Activated T-helper 2 cell treated with anti-CD3 and anti-CD28 coated beads, Interferon-gamma antibody, Interleukin-2, Interleukin-4, amounts not matched to agents 10 μg/mL and 5 μg/mL and 100 μg/mL, durations not matched to agents 14 hours and 24 hours and 36 hours (primary cell): ENCODE measurements at places on chromosomes 1 and 21. TPM values are rescaled to one million over a fixed set of nuclear protein-coding genes. Genes with fewer than 3 reads are reported as not detected.

GRCh38 chr1:60274422-60275290, 201.1 kb upstream of the C1orf87 start:
- H3K4me3 ChIP-seq, result no peak overlapping the region
- no peaks in the 10 kb centered on the region for H3K36me3 ChIP-seq
- no peak for DNase-seq
- no peak overlapping the region for H3K27ac ChIP-seq

DNA sequence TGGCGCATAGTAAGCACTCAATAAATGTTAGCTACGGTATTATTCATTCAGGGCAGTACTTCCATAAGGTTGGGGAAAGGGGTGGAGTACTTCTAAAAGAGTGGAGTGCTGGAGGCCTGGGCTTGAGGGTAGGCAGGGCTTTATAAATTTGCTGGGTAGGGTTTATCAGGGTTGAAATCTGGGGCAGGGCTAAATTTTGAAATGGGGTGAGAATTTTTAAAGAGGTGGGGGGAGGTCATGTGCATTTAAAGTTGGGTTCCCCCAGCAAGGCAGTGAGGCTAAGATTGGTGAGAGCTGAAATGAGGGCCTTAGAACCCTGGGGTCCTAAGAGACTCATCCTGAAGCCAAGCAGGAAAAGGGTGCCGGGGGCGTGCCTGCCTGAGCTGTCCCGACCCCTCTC, 10.0 kb downstream of the CATSPER4 start:
- no peaks in the 10 kb centered on the region for H3K27me3 ChIP-seq
- H3K4me1 ChIP-seq, result peaks cover 31% of the 10 kb centered on the region

GRCh38 chr1:209156991-209157390, 426.5 kb upstream of the CAMK1G start:
- H3K4me1 ChIP-seq, result no peaks in the 10 kb centered on the region
- no peak overlapping the region for H3K4me3 ChIP-seq
- H3K36me3 ChIP-seq, result no peaks in the 10 kb centered on the region

The PNRC2 gene
- 111 and 137 TPM in 2 replicates for total RNA-seq

The DNAI4 gene
- total RNA-seq, result 0.90 and 1.7 TPM in 2 replicates

The NCAM2 gene
- total RNA-seq, result 0.23 TPM in 1 of 2 replicates, not detected in the other

The MTARC2 gene
- not detected in 2 replicates for total RNA-seq

GRCh38 chr1:215720126-215720525, 153.0 kb downstream of the KCTD3 start:
- no peaks in the 10 kb centered on the region for H3K4me1 ChIP-seq
- H3K27ac ChIP-seq, result no peak overlapping the region
- no peaks in the 10 kb centered on the region for H3K36me3 ChIP-seq
- no peaks in the 10 kb centered on the region for H3K27me3 ChIP-seq
- H3K4me3 ChIP-seq, result no peak overlapping the region

The FCGR3A gene
- total RNA-seq, result not detected in 2 replicates

GRCh38 chr1:97396463-97396862, 524.4 kb downstream of the DPYD start:
- no peaks in the 10 kb centered on the region for H3K27me3 ChIP-seq
- H3K36me3 ChIP-seq, result no peaks in the 10 kb centered on the region
- DNase-seq, result no peak
- H3K4me3 ChIP-seq, result no peak overlapping the region
- no peaks in the 10 kb centered on the region for H3K4me1 ChIP-seq
- no peak overlapping the region for H3K27ac ChIP-seq

DNA sequence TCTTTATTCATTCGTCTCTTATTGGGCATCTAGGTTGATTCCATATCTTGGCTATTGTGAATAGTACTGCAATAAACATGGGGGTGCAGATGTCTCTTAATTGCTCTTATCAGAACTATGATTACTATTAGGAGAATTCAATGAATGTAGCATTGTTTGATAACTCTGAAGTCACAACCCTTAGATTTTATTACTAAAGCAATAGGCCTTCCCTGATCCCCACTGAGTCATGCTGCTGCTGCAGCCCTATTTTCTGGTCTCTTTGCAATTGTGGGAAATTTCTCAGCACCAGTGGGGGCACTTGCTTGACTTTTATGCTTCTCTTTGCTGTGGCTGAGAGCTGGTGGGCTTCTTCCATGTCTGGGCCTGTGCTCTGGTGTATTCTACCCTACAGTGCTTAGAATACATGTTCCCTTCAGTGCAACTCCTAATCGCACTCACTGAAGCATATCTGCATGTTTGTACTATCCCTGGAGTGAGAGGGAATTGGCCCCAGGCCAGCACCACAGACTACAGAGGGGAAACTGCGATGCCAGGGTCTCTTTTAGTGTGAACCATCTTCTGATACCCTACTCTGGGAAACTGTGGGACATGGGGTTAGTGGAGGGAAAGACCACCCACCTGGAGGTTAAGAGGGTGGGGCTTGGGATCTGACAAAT, 52.2 kb upstream of the ROR1 start:
- H3K27ac ChIP-seq, result no peak overlapping the region
- no peak overlapping the region for H3K4me3 ChIP-seq
- H3K36me3 ChIP-seq, result no peaks in the 10 kb centered on the region
- no peak for DNase-seq
- H3K27me3 ChIP-seq, result peaks cover 8% of the 10 kb centered on the region

GRCh38 chr1:165707984-165708706, 9.8 kb upstream of the ALDH9A1 start:
- no peak overlapping the region for H3K27ac ChIP-seq
- no peak overlapping the region for H3K4me3 ChIP-seq
- peaks cover 22% of the 10 kb centered on the region for H3K27me3 ChIP-seq

- H3K36me3 ChIP-seq, result no peaks in the 10 kb centered on the region
- H3K4me1 ChIP-seq, result peaks cover 3% of the 10 kb centered on the region
- no peak overlapping the region for H3K4me3 ChIP-seq
- H3K27me3 ChIP-seq, result no peaks in the 10 kb centered on the region
- H3K27ac ChIP-seq, result no peak overlapping the region
Observed at GRCh38 chr1:94345148-94345721, 73.0 kb upstream of the ABCD3 start.

The PCBP3 gene
- 6.9 and 8.2 TPM in 2 replicates for total RNA-seq

DNA sequence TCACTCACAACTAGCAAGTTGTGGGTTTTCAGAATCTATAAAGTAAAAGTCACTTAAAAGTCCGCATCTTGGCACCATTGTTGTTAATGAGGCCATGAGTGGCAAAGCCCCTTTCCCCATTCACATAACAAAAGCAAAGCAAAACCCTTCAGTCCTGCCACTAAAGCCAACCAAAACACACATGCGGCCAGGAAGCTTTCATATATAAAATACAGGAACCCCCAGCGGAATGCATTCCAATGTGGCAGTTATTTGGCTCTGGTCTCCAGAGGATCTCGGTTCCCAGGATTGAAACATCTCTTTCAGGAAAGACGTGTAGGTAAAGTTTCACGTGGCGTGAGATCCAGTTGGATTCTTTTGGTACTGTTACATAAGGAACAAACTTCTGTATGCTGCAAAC, 2.5 kb upstream of the LBR start:
- no peak overlapping the region for H3K27ac ChIP-seq
- H3K4me1 ChIP-seq, result peaks cover 21% of the 10 kb centered on the region
- H3K27me3 ChIP-seq, result no peaks in the 10 kb centered on the region
- peak overlapping the region; percentile 45 for H3K4me3 ChIP-seq
- H3K36me3 ChIP-seq, result peaks cover 7% of the 10 kb centered on the region
- DNase-seq, result no peak

DNA sequence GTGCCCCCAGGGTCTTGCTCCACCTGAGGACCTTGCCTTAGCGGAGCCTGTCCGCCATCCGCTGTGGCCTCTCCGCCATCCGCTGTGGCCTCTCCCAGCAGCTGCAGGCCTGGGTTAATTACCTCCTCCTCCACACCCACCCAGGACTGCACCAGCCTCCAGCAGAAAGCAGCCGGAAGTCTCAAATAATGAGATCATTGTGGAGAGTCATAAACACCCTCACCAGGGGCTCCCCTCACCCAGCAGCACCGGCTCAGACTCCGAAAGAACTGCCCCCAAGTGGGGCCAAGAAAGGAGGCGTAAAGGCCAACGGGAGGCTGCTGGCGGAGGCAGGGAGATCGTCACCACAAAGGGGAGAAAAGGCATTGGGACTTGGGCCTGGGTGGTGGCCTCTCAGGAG, 10.7 kb upstream of the GPR153 start:
- H3K4me1 ChIP-seq, result no peaks in the 10 kb centered on the region
- H3K36me3 ChIP-seq, result no peaks in the 10 kb centered on the region
- H3K27me3 ChIP-seq, result no peaks in the 10 kb centered on the region
- H3K4me3 ChIP-seq, result no peak overlapping the region
- no peak overlapping the region for H3K27ac ChIP-seq
- no peak for DNase-seq

The HJV gene
- not detected in 2 replicates for total RNA-seq

The CENPF gene
- total RNA-seq, result 77.1 and 85.9 TPM in 2 replicates

The SERTAD4 gene
- not detected in 2 replicates for total RNA-seq

GRCh38 chr1:185767508-185768120, 33.4 kb downstream of the HMCN1 start:
- no peaks in the 10 kb centered on the region for H3K4me1 ChIP-seq
- H3K36me3 ChIP-seq, result no peaks in the 10 kb centered on the region
- no peak overlapping the region for H3K27ac ChIP-seq
- DNase-seq, result no peak

DNA sequence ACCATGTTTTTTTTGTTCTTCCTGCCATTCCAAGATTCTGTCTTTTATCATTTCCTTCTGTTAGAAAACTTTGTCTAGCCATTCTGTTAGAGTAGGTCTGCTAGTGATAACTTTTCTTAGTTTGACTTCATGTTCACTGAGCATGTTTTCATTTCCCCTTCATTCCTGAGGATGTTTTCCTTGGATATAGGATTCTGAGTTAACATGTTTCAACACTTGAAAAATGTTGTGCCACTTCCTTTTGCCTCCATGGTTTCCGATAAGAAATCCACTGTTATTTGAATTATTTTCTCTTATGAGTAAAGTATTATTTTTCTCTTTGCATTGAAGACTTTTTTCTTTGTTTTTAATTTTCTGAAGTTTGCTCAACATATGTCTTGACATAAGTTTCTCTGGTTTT, 66.7 kb downstream of the ATP1A1 start:
- peaks cover 43% of the 10 kb centered on the region for H3K27me3 ChIP-seq
- DNase-seq, result no peak
- no peak overlapping the region for H3K27ac ChIP-seq

- no peak overlapping the region for H3K4me3 ChIP-seq
- no peaks in the 10 kb centered on the region for H3K36me3 ChIP-seq
- H3K27me3 ChIP-seq, result peaks cover 7% of the 10 kb centered on the region
- H3K27ac ChIP-seq, result no peak overlapping the region
- H3K4me1 ChIP-seq, result no peaks in the 10 kb centered on the region
- DNase-seq, result no peak
Observed at GRCh38 chr1:59188413-59189213, 108.3 kb upstream of the FGGY start.

The LAMB3 gene
- total RNA-seq, result 11.3 and 11.5 TPM in 2 replicates

GRCh38 chr21:45578176-45578801, 36.0 kb upstream of the SLC19A1 start:
- H3K27ac ChIP-seq, result no peak overlapping the region
- H3K27me3 ChIP-seq, result no peaks in the 10 kb centered on the region

The SLAMF6 gene
- total RNA-seq, result 11.8 and 13.0 TPM in 2 replicates

The CTSS gene
- 42.0 and 42.1 TPM in 2 replicates for total RNA-seq

GRCh38 chr1:154186852-154187501, 4.9 kb downstream of the TPM3 start:
- no peak for DNase-seq
- H3K27ac ChIP-seq, result no peak overlapping the region
- peaks cover 14% of the 10 kb centered on the region for H3K4me1 ChIP-seq
- peaks cover 7% of the 10 kb centered on the region for H3K36me3 ChIP-seq

DNA sequence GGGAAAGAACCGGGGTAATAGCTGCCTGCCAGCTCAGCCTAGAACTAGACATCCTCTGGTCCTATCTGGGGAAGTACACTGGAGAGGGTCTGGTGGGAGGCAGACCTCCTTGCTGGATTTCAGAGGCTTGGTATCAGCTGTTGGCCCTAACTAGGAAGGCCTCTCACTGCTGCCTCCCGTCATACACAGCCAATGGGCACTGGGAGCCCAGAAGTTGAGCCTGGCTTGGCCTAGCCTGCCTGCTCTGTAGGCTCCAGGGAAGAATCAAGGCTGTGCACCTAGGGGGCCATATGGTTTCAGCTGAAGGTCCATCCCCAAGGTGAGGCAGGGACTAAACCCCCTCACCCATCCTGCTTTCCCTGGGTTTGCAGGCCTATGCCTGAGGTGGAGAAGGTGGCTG, 4.3 kb upstream of the MUTYH start:
- H3K27me3 ChIP-seq, result no peaks in the 10 kb centered on the region
- DNase-seq, result no peak
- peaks cover 24% of the 10 kb centered on the region for H3K4me1 ChIP-seq

DNA sequence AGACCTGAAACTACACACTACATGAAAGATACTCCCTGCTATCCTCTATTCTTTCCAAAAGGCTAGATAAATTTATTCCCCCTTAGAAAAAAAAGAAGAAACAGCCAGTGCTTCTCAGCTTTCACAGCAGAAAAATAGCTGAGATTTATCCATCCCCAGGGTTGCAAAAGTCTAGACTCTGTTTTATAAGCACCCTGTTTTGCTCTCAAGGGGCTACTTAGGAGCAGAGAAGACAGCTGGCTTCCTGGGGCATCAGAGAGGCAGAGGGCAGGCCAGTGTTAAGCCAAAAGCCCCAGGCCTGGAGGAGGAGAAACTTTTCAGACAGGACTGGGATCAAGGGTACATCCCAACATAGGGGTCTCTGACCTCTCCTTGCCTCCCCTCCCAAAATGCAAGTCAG, 3.9 kb downstream of the LAMB3 start:
- no peak overlapping the region for H3K27ac ChIP-seq
- H3K36me3 ChIP-seq, result no peaks in the 10 kb centered on the region
- H3K4me1 ChIP-seq, result peaks cover 54% of the 10 kb centered on the region
- no peaks in the 10 kb centered on the region for H3K27me3 ChIP-seq
- DNase-seq, result no peak

The PKP1 gene
- total RNA-seq, result not detected in 2 replicates
